ENCODE measurements at places on chromosomes 16 and 17.
A peak's percentile ranks its signal among the peaks of the same experiment; 100 is the strongest.

GRCh38 chr17:11144358-11145233 lies 96.4 kb upstream of the SHISA6 start:
- no peaks in the 10 kb centered on the region for H3K27me3 ChIP-seq
- no peaks in the 10 kb centered on the region for H3K36me3 ChIP-seq
- DNase-seq, result no peak

- H3K4me3 ChIP-seq, result no peak overlapping the region
- no peaks in the 10 kb centered on the region for H3K27me3 ChIP-seq
- peaks cover 8% of the 10 kb centered on the region for H3K36me3 ChIP-seq
- no peak for DNase-seq
These were observed 5.4 kb upstream of the CYTH1 start for GRCh38 chr17:78787444-78787843.

DNA sequence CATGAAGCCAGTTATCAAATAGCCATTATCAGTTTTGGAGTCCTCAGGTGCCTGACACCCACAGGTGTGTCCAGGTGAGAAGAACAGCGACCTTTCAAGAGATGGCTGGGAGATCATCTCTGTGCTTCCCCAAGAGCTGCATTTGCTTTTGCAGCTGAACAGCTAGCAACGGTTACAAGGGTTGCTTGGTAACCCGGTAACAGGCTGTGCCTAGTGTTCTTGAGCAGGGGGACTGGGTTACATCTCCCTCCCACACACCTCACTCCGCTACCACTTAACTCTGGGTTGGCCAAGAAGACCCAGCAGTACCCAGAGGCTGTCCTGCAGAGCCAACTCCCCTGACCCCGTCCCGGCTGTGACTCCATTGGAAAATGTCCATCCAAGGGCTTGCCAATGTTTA lies 147.0 kb downstream of the SLC39A11 start:
- no peak for DNase-seq
- H3K36me3 ChIP-seq, result peaks cover 14% of the 10 kb centered on the region
- H3K4me1 ChIP-seq, result peaks cover 2% of the 10 kb centered on the region
- H3K27ac ChIP-seq, result no peak overlapping the region

DNA sequence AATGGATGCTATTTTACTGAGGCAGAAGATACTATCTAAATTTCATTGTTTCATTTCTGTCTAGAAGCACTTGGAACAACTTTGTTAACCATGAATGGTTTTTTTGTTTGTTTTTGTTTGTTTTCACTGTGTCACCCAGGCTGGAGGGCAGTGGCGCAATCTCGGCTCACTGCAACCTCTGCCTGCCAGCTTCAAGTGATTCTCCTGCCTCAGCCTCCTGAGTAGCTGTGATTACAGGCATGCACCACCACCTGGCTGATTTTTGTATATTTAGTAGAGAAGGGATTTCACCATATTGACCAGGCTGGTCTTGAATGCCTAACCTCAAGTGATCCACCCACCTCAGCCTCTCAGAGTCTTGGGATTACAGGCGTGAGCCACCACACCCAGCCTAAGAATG lies 40.5 kb downstream of the ABHD15 start:
- DNase-seq, result no peak
- no peaks in the 10 kb centered on the region for H3K27me3 ChIP-seq
- H3K4me3 ChIP-seq, result no peak overlapping the region
- H3K36me3 ChIP-seq, result peaks cover 26% of the 10 kb centered on the region
- peaks cover 4% of the 10 kb centered on the region for H3K4me1 ChIP-seq
- no peak overlapping the region for H3K27ac ChIP-seq

DNA sequence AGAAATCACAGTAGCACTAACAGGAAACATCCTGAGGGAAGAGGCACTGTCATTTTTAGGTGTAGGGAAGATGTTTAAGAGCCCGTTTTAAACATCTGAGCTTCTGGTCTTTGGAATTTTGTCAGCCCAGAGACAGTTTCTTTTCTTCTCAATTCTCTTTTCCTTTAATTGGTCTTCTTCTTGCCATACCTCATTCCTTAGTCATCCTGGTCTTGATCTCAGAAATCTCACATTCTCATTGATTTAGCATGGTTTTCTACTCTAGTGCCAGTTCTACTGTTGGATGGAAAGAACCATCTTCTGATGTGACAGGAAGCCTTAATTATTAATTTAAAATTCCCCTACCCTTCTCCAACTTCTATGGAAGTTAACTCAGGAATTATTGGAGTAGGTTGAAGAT lies 25.4 kb downstream of the BMERB1 start:
- no peaks in the 10 kb centered on the region for H3K27me3 ChIP-seq
- no peak for DNase-seq
- no peak overlapping the region for H3K27ac ChIP-seq
- H3K4me1 ChIP-seq, result no peaks in the 10 kb centered on the region
- no peak overlapping the region for H3K4me3 ChIP-seq

- H3K4me3 ChIP-seq, result no peak overlapping the region
- DNase-seq, result no peak
- H3K4me1 ChIP-seq, result peaks cover 18% of the 10 kb centered on the region
- H3K27ac ChIP-seq, result no peak overlapping the region
- peaks cover 5% of the 10 kb centered on the region for H3K36me3 ChIP-seq
These were observed 3.7 kb downstream of the NUBP2 start for GRCh38 chr16:1786242-1787055.

- no peak overlapping the region for H3K27ac ChIP-seq
- H3K4me3 ChIP-seq, result no peak overlapping the region
- DNase-seq, result no peak
- H3K27me3 ChIP-seq, result peaks cover 34% of the 10 kb centered on the region
These were observed 1.5 kb upstream of the SYT17 start for GRCh38 chr16:19166500-19166899.

GRCh38 chr17:63102034-63102433 lies 136.0 kb downstream of the TANC2 start:
- no peak overlapping the region for H3K4me3 ChIP-seq
- no peaks in the 10 kb centered on the region for H3K36me3 ChIP-seq
- H3K27ac ChIP-seq, result no peak overlapping the region
- no peaks in the 10 kb centered on the region for H3K4me1 ChIP-seq
- no peak for DNase-seq

GRCh38 chr16:13781169-13781564 lies 138.8 kb upstream of the ERCC4 start:
- no peaks in the 10 kb centered on the region for H3K27me3 ChIP-seq
- H3K4me1 ChIP-seq, result no peaks in the 10 kb centered on the region
- no peak overlapping the region for H3K4me3 ChIP-seq
- no peak for DNase-seq
- no peak overlapping the region for H3K27ac ChIP-seq
- H3K36me3 ChIP-seq, result no peaks in the 10 kb centered on the region

- no peak overlapping the region for H3K4me3 ChIP-seq
- no peak overlapping the region for H3K27ac ChIP-seq
- H3K36me3 ChIP-seq, result no peaks in the 10 kb centered on the region
- H3K27me3 ChIP-seq, result peaks cover 9% of the 10 kb centered on the region
These were observed 28.1 kb upstream of the PECAM1 start for GRCh38 chr17:64418506-64419339.

DNA sequence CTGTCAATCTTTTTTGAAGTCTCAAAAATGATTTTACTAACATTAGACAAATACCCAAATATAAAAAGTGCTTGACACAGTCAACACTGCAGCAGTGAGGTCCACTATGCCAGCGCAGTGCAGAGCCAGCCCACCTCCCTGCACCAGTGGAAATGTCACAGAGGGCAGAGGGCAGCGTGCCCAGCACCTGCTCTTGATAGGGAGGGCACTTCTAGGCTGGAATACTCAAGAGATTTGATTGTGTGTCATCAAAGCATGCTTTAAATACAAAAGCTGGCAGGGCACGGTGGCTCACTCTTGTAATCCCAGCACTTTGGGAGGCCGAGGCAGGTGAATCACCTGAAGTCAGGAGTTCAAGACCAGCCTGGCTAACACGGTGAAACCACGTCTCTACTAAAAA lies 136.0 kb downstream of the ANKRD11 start:
- H3K4me1 ChIP-seq, result peaks cover 57% of the 10 kb centered on the region
- no peak overlapping the region for H3K4me3 ChIP-seq
- H3K27ac ChIP-seq, result no peak overlapping the region
- no peaks in the 10 kb centered on the region for H3K27me3 ChIP-seq
- H3K36me3 ChIP-seq, result peaks cover 7% of the 10 kb centered on the region
- DNase-seq, result no peak

GRCh38 chr16:9955677-9956076 lies 226.6 kb downstream of the GRIN2A start:
- no peaks in the 10 kb centered on the region for H3K36me3 ChIP-seq
- no peaks in the 10 kb centered on the region for H3K4me1 ChIP-seq

DNA sequence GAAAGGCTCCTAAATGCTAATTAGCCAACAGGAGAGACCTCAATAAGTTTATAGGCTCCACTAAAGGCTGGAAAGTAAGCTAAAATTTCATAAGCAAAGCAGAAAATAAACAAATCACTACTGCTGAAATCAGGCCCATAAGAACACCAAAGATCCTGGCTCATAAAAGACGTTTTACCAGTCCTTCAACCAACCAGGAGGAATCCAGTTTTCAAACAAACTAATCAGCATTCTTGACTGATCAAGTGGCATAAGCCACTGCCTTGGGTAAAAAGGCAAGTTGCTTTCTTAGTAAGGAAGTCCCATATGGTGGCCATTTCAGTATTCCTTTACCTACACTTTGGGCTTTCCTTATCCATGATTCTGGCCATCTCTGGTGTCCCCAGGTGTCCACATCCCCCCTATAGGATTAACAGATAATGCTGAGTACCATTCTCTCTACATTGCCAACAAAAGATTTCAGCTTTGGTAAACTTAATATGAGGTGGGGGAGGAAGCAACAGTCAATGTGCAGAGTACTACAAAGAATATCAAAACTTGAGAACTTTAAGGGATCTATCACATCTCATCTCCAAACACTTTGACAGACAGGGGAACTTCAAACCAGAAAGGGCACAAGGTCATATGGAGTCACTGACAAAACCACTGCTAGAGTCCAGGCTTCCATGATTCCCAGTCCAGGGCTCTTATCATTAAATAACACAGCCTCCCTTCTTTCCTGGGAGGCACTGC lies 1.3 kb downstream of the TOM1L2 start:
- peak overlapping the region; percentile 75 for H3K27ac ChIP-seq
- H3K4me1 ChIP-seq, result peaks cover 40% of the 10 kb centered on the region
- DNase-seq, result no peak
- no peaks in the 10 kb centered on the region for H3K27me3 ChIP-seq

DNA sequence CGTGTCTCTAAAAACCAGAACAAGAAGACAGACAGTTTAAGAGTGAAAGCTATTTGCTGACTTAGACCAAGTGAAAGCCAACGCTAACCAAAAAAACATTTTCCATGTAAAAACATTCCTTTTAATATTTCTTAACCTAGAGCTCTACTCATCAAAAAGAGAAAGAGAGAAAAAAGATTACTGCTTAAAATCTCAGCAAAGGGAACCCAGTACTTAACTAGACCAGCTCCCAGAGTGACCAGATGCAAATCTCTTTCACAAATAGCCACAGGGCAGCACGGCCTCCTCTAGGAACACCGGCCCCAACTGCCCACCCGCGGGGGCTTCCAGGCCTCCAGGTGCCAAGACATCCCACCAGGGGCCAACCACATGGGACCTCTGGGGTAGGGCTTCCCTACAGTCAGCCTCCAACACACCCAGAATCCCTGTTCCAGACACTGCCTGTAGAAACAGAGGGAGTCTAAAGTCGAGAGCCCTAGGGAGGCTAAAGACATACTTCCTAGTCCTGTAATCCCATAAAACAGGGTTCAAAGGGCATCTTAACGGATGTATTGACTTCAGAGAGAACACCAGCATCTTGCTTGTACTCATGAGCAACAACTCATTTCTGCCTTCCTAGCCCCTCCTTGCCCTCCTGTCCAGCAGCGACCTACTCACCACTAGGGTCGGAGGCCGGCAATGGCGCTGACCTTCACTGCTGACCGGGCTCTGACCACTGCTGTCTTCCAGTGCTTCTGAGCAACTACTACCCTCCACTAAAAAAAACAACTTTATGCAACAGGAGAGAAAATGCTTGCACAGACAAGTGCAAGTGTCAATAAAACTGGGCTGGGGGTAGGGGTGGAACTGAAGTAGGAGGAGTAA lies 21.3 kb downstream of the ZCCHC14 start:
- peaks cover 11% of the 10 kb centered on the region for H3K36me3 ChIP-seq
- peak overlapping the region; percentile 91 for H3K27ac ChIP-seq
- DNase-seq, result no peak
- no peaks in the 10 kb centered on the region for H3K27me3 ChIP-seq
- H3K4me1 ChIP-seq, result peaks cover 81% of the 10 kb centered on the region
- peak overlapping the region; percentile 32 for H3K4me3 ChIP-seq

GRCh38 chr16:57486858-57487834 lies 853 bp upstream of the DOK4 start:
- H3K36me3 ChIP-seq, result no peaks in the 10 kb centered on the region
- no peak for DNase-seq
- peaks cover 18% of the 10 kb centered on the region for H3K27me3 ChIP-seq
- peaks cover 18% of the 10 kb centered on the region for H3K4me1 ChIP-seq
- H3K27ac ChIP-seq, result no peak overlapping the region

GRCh38 chr17:48541577-48542113 lies 3.3 kb downstream of the HOXB2 start:
- no peak for DNase-seq
- H3K36me3 ChIP-seq, result no peaks in the 10 kb centered on the region
- peaks cover 69% of the 10 kb centered on the region for H3K27me3 ChIP-seq
- peak overlapping the region; percentile 29 for H3K4me3 ChIP-seq
- peaks cover 11% of the 10 kb centered on the region for H3K4me1 ChIP-seq

Data from osteocyte (in vitro differentiated cells).